Stimulated activated CD8-positive, alpha-beta memory T cell treated with anti-CD3 and anti-CD28 coated beads, Interleukin-7, amount 100 ng/mL, for 1 hour (primary cell): ENCODE measurements at places on chromosomes 7 and 10.

- no peak for DNase-seq
Observed at GRCh38 chr10:89702121-89702480, 711 bp downstream of the KIF20B start.

GRCh38 chr7:39507866-39508551 lies 58.2 kb upstream of the YAE1 start:
- no peak for DNase-seq

DNA sequence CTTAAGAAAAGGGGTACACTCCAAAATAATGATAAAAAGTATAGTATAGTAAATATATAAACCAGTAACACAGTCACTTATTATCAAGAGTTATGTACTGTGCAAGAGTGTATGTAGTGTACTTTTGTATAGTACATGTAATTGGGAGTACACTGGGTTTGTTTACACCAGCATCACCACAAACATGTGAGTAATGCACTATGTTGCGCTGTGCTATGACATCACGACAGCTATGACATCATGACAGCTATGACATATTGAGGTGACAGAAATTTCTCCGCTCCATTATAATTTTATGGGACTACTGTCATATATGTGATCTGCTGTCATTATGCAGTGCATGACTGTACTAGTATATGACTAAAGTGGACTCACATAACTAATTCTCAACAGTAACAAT lies 84.6 kb downstream of the KMT2C start:
- DNase-seq = no peak

GRCh38 chr7:49247759-49248158 lies 323.4 kb downstream of the CDC14C start:
- no peak for DNase-seq

- no peak for DNase-seq
Observed at GRCh38 chr10:44935201-44935965, 24.2 kb upstream of the RASSF4 start.

GRCh38 chr10:95276367-95277200 lies 14.2 kb downstream of the PDLIM1 start:
- DNase-seq = no peak
